ENCODE measurements at places on chromosomes 6 and 20.

GRCh38 chr6:30651143-30651542 is 4.2 kb downstream of the C6orf136 start:
- no peak for DNase-seq

DNA sequence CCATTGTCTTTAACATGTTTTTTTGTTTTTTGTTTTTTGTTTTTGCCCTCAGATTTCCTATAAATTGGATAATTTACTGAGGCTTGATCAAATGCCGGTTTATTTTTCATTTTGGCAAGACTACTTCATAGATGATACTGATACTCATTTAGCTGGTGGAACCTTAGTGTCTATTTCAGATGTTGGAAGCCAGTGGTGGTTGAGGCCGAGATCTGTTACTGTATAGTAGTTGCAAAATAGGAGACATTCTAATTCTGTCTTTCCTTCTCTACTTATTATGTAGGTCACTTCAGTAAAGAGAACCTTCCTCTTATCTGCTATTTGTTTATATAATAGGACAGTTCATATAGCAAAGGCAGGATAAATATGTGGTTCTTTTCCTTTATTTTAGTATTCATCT is 63.4 kb downstream of the STXBP5 start:
- DNase-seq, result no peak

GRCh38 chr6:11062715-11063114 is 18.6 kb upstream of the ELOVL2 start:
- DNase-seq, result no peak

DNA sequence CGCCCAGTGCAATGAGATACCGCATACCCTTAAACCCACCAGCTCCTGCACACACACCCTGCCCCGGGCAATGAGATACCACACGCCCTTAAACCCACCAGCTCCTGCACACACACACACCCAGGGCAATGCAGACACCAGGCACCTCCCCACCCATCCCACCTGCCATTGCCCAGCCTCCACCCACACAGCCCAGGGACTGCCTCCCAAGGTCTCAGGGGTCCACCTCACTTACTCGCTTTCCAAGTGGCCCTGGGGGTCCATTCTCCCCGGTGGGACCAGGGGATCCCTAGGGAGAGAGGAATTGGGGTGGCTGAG is 24.0 kb downstream of the COL11A2 start:
- DNase-seq, result no peak
